Esophagus mucosa (tissue), 1 donor: ENCODE measurements at places on chromosomes 3 and 15.

- ATAC-seq, result peak; percentile 12
Observed at GRCh38 chr3:113228498-113229286, 17.3 kb downstream of the BOC start.

- peak; percentile 10 for ATAC-seq
Observed at GRCh38 chr15:41494190-41494921, 682 bp downstream of the ITPKA start.

DNA sequence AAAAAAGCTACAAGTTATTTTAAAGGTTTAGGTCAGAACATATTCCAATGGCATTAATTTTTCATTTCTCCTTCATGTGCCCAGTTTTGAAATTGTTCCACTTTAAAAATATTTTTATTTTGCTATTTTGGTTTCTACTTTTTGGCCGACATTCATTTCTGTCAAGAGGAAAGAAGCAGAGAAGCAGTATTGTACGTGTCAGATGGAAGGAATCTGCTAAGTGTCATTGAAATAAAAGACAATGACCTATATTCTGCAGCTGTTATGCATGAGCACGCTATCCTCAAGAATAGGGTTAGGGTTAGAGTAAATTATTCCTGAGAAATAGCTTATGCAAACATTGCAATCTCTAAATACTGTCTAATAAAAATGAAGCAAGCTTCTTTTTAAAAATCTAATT, 941.7 kb downstream of the TUSC7 start:
- no peak for ATAC-seq

DNA sequence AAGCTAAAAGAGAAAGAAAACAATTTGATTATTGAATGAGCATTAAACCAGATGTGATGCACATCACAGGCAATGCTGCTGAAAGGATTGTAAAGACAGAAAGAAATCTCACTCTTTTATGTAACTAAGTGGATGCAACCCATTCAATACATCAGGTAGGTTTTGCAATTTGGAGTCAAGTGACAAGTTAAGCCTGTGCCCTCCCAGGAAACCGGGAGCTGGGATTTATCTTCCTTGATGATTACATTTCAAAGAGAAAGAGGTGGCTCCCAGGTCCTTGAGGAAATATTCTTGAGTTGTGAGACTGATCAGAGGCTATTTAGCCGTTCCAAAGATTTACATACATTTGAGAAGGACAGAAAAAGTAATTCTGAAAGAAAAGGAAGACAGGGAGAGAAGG, 219.0 kb upstream of the PROK2 start:
- no peak for ATAC-seq

- ATAC-seq, result no peak
Observed at GRCh38 chr15:45641999-45642932, 7.4 kb downstream of the SQOR start.

DNA sequence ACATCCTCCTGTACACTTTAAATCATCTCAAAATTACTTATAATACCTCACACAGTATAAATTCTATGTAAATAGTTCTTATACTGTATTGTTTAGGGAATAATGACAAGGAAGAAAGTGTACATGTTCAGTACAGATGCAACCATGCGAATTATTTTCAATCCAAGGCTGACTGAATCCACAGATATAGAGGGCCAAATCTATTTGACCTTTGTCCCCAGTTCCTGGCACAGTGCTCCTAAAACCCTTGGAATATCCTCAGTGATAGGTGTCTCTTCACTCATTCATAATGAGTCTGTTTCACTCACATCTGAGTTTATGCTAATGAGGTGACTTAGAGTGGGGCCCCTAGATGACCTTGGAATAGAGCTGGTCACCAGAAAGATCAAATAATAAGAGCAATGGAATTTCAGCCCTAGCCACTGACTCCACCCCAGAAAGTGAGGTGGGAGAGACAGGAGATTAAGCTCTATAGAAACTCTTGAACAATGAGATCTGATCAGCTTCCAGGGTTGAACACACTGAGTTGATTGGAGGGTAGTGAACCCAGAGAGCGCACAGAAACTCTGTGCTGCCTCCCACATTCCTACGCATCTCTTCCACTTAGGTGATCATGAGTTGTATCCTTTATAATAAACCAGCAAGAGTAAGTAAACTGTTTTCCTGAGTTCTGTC, 65.3 kb downstream of the ADAM10 start:
- ATAC-seq, result no peak
